ENCODE measurements at places on chromosomes 13 and 19.

- DNase-seq = peak; percentile 55
Measured at GRCh38 chr13:46751811-46752635, 44.9 kb downstream of the ESD start.

- no peak for DNase-seq
Measured at GRCh38 chr13:60925686-60926085, 490.0 kb downstream of the PCDH20 start.

DNA sequence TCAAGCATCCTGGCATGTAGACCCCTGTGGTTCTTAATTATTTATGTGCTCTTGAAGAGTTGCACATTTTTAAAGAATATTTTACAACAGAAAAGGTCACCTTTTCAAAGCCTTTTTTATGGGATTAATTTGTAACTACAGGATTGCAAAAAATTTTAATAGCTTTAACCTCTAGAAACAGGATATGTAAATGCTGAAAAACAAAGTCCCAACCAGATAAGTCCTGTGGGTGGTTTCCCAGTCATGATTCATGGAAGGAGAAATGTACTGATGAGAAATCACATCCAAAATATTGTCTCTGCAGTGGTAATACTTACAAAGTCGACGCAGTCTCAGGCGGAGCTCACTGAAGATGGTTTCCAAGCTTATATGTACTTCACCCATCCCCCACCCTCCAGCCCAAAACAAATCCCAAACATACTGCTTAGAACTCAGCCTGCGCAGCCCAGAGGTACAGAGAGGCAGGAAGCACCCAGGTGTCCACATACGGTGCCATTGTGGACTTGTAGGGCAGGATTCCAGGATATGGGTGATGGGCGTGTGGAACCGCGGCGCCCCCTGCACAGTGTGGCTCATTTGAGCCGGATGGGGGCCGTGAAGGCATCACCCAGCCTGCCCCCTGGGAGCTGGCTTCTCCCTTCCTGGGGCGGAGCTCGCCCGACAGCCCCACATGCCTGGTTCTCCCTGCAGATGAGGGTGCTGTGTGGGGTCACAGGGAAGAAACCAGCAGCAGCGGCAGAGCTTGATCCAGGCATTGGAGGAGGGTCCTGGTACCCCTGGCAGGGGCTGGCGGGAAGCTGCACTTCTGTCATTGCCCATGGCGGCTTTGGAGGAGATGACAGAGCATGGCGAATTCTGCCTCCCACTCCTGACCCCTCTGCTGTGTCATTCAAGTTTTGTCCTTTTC, 101.2 kb downstream of the ATP11A start:
- DNase-seq = no peak

GRCh38 chr13:110824702-110825300, 90.1 kb downstream of the ANKRD10 start:
- no peak for DNase-seq

DNA sequence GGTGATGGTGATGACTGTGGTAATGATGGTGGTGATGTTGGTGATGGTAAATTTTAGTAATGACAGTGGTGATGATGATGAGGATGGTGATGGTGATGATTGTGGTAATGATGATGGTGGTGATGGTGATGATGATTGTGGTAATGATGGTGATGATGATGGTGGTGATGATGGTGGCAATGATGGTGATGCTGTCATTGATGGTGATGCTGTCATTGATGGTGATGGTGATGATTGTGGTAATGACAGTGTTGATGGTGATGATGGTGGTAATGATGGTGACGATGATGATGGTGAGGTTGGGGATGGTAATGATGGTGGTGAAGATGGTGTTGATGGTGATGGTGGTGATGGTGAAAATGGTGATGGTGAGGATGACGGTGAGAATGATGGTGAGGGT, 11.7 kb upstream of the BCAT2 start:
- no peak for DNase-seq

DNA sequence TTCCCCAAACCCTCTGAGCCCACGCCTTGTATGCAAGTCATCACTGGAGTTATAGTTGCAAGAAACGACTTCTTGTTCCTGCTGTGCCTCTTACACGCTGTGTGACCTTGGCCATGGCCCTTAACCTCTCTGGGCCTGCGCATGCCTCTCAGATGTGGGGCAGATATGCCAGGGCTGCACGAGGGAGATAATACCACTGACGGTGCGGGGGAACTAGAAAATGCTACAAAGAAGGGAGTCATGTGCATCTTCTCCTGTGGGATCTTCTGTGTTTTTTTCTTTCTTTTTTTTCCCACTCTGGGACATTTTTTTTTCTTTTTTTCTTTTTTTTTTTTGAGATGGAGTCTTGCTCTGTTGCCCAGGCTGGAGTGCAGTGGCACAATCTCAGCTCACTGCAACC, 4.3 kb upstream of the SAMD1 start:
- no peak for DNase-seq
